ENCODE measurements at places on chromosomes 2 and 18.

- no peak for DNase-seq
Observed at GRCh38 chr2:160469164-160469563, 24.4 kb downstream of the RBMS1 start.

DNA sequence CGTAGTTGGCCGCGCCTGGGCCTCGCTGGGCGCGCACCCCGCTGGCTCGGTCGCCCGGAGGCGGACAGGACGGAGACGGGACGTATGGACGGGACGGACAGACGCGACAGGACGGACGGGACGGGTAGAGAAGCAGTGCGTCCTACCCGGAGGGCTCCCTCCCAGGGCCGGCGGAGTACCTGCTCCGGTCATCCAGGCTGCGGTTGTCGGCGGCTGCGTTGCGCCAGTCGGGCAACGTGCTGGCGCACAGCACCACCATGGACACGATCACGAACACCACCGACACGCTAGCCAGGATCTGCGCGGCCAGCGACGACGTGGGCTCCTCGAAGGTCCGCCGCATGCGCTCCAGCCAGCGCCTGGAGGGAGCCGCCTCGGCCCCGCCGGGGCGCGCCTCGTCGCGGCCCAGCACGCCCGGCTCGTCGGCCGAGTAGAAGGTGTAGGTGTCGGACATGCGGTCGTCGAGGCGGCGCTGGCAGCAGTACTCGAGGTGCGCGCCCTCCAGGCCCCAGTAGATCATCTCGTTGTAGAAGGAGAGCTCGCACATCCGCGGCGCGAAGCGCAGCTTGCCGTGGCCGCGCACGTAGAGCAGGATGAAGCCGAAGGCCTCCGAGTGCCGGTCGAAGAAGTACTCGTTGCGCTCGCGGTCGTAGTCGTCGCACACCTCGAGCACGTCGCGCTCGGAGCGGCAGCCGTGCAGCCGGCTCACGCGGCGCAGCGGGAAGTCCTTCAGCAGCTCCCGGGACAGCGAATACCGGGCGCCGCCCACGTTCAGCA lies 903 bp downstream of the KCNG3 start:
- DNase-seq, result no peak

DNA sequence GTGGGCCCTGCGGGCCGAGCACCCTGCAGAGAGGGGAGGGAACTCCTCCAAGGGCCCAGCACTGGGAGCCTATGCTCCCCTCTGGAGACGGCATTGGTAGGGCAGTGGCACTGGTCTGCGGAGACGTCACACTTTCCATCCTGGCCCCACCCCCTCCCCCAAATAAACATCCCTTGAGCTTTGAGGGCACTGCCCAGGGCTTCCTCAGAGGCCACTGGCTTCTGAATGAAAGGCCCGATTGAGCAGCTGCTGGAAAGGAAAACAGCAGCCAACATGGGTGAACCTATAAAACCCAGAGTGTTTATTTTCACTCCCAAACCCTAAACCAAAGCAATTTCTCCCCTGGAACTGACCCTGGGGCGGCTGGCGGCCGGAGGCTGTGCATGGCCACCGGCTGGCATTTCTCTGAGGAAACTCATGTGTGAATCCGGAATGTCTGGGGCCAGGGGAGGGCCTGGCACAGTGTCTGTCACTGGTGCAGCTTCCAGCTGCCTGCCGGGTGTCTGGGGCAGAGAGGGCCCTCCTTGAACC lies 138.9 kb downstream of the DYSF start:
- no peak for DNase-seq

DNA sequence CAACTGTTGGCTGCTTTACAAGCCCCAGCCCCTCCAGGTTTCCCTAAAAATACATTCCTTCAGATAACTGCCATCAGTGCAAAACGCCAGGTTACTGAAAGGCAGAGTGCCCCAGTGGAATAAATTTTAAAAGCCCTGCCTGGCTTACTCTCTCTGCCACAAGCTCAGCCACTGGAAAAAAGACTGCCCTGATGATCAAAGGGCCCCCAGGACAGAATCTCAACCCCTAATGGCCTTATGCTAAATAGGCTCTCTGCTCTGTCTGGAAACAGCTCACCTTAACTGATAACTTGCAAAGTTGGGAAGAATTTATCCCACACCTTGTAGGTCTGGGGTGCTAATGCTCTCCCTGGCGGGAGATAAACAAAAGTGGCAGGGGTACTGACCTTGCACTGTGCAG lies 33.9 kb downstream of the CFAP53 start:
- DNase-seq, result no peak

- no peak for DNase-seq
Observed at GRCh38 chr2:24909555-24910177, 10.4 kb downstream of the ADCY3 start.

- no peak for DNase-seq
Observed at GRCh38 chr18:48894799-48895346, 55.9 kb downstream of the SMAD7 start.

DNA sequence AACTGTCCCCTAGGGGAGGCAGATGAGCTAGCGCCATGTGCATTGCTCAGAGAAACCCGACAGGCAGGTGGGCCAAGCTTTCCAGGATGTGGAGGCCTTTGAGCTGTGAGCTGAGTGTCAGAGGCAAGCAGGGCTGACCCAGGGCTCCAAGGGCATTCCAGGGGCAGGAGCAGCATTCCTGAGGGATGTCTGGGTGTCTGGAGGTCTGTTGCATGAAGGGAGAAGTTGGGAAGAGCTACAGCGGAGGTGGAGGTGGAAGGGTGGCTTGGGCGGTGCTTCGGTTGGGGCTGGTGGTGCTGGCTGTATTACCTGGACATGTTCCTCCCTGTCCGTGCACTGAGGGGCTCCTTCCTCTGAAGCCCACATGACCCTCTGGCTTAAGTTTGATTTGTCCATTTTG lies 102.8 kb downstream of the RNF144A start:
- DNase-seq, result no peak

- DNase-seq, result no peak
Observed at GRCh38 chr2:236119003-236119402, 49.2 kb downstream of the GBX2 start.

DNA sequence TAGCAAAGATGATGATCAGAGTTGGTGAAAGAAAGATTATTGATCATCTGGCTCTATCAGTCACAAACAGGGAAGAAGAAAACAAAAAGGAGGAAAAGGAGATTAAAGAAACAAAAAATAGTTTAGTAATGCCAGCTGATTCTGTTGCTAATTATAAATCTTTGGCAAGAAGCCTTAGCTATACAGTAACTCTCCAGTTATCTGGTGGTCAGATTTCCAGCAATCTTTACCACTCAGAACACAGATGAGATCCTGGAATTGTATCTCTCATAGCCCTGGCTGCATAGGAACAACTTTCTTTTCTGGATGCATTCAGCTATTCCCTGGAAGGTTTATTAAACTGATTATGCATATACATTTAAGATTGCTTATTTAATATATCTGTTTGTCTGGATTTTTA lies 256.8 kb upstream of the ZEB2 start:
- DNase-seq, result no peak

GRCh38 chr18:13183359-13183758 lies 35.2 kb upstream of the LDLRAD4 start:
- DNase-seq, result no peak

DNA sequence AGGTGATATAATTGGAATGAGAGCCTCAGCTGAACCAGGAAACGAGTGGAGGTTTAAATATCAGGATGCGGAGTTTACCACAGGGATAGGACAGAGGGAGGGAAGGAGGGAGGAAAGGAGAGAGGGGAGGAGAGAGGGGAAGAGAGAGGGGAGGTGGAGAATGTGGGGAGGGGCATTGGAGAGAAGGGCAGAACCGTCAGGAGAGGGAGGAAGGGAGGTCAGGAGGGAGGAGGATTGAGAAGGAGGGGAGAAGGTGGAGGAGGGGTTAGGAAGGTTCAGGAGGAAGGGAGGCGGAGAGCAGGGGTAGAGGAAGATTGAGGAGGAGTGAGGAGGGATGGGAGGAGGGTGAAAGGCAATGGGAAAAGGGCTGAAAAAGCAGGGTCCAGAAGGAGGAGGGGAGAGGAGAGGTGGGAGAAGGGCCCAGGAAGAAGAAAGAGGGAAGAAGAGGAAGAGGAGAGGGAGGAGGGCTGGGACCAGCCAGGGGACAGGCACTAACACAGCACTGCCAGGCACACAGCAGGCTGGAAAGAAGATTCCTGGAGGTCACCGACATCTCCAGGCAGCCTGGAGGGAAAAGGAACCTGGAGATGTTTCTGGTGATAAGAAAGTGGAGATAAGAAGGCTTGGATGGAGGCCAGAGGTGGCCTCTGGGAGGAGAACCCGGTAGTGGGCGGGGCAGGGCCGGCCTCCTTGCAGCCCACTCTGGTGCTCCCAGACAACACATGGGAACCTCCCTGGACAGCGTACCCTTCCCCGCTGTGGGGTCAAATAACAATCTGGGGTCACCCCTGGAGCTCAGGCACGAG lies 176.7 kb upstream of the SMAD2 start:
- no peak for DNase-seq

DNA sequence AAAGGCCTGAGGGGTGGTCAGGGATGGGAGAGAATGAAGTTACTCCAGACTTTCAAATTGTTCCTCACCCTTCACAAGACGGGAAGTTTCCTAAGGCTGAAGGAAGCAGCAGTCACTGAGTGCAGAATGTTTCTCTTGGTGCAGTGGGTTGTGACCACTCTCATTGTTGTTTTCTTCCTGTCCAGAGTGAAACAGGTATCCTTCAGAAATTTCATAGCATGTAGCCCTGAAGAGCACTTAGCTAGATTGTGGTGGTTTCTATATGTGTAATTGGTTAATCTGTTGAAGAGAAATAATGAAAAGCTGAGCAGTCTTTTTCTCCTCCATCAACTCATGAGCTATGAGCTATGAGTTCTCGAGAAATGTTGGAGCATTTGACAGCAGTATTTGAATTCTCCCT lies 96.8 kb downstream of the GPD2 start:
- no peak for DNase-seq

GRCh38 chr2:156437272-156437930 lies 1.2 kb downstream of the GPD2 start:
- no peak for DNase-seq

- DNase-seq, result no peak
Observed at GRCh38 chr2:161839926-161840325, 215.7 kb downstream of the SLC4A10 start.

- no peak for DNase-seq
Observed at GRCh38 chr2:120739438-120740090, 3.9 kb downstream of the GLI2 start.

DNA sequence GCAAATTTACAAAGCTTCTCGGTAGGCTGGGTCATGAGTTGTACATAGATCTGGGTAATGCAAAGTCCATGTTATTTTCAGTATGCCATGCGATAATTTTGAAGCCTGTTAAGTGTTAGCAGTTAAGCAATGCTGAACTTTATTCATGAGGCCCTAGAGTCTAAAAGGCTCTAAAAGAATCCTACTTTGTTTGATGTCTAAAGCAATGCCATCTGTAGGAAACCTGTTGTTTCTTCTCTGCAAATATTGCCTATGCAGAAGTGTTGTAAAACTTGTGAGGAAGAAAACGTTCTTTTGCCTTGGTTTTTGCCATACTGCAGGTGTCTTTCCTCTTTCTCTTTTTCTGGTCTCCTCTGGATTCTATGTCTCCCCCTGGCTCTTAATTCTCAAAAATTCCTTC lies 9.1 kb downstream of the ARHGAP15 start:
- DNase-seq, result no peak

DNA sequence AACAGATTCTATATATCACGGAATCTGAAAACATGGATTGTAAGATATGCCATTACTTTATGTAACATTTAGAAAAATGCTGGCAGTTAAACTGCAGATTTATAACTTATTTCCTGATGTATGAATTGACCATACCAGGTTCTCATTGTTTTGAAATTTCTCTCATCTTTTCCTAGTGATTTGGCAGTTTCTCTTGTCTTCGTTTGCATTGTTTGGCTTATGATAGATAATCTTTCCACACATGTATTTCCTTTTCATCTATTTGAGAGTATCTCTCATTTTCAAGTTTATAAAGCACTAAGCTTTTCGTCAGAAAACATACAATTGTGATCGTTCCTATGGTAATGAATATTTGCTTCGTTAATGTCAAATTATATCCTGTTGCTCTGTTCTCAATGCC lies 16.3 kb downstream of the NBEAL1 start:
- no peak for DNase-seq

- no peak for DNase-seq
Observed at GRCh38 chr18:10015288-10015701, 101.5 kb downstream of the VAPA start.

DNA sequence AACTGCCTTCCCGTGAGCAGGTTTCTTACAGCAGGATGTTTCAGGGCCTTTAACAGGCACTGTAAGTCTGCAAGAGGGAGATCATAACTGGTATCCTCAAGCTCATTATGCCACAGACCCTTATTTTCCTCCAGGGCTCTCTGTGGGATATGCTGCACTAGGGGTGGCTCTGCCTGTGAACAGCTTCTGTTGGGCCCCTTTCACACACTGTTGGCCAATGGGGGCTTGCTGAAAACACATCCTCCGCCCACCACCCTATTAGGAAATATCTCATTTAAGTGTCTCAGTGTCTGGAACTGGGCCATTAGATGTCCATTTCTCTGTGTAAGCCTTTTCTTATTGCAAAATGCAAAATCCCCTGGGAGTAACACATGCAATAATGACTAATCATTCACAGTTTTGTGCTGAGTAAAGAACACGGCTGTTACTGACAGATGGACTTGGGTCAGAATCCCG lies 414.3 kb upstream of the HS6ST1 start:
- no peak for DNase-seq

- no peak for DNase-seq
Observed at GRCh38 chr18:48749768-48750167, 201.0 kb downstream of the SMAD7 start.

- no peak for DNase-seq
Observed at GRCh38 chr2:111118481-111118980, 2.2 kb upstream of the BCL2L11 start.

DNA sequence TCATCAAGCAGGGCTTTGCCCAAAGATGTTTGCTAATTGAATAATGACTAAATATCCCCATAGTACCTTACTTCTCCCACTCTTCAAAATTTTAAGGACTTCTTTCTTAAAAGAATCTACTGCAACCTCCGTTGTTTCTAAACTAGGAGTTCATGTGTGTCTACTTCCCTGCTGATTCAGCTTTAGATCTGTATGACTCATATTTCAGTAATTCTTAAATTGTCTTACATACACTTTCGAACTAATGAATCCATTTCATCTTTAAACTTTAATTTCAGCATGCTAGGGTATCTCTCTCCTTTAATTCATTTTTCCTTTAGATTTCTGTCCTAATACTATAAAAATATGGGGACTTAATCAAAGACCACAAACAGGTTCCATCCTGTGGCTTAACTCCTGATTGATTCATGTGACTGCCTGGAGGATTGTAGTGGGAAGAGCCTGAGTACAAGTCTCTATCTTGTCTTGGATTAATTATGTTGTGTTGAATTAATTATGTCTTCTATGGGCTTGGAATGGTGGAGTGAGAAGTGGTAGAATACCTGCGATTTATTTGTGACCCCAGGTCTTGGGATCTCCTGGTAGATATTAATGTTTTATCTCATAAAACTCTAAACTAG lies 24.9 kb upstream of the COL5A2 start:
- no peak for DNase-seq

DNA sequence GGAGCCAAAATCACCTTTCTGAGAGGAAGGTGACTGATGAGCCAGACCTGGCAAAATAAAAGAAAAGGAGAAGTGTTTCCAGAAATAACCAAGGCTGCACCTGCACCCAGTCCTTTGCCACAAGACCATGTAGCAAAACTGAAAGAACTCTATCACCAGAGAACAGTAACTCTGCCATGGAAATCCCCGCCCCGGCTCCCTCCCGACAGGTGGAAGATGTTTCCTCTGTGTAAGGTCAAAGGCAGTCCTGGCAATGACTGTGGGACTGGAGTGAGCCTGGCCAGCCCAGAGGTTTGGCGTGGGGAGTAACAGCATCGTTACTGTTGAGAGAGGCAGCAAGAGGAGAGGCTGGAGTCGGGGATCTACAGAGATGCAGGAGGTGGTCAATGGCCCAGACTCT lies 42.3 kb downstream of the SPRED2 start:
- no peak for DNase-seq
